KG1 (cell line): ENCODE measurements at places on chromosomes 11 and 22.

DNA sequence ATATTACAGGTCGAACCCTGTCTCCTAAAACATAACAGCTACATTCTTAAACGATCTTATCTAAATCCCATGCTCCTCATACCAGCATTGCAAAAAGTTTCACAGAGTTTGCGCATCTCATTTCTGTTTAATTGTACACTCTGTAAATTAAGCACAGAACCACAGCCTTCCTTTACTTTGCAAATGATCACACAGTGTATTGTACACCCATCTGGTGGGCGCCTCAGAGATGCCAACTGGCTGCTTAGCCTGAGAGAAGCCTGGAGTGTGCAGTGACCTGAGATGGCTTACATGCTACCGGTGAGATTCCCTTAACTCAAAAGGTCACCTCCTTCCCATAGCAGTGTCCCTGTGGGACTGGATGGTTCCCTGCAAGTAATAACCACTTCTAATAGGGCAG, 1077.3 kb downstream of the OPCML start:
- no peak for DNase-seq

- no peak for DNase-seq
These were observed 11.3 kb upstream of the RHOD start for GRCh38 chr11:67045314-67045713.

DNA sequence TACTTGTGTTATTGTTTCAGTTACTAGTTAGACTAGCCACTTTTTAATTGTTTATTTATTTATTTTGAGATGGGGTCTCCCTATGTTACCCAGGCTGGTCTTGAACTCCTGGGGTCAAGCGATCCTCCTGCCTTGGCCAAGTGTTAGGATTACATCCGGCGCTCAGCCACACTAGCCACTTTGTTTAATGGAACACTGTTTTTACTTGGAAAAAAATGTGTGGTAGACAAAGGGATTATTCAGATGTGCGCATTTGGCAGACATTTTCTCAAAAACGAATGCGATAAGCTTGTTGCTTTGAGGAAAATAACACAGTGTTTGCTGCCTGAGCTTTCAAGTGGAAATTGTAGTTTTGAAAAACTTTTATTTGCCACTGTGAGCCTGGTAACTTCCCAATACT, 51.0 kb downstream of the CTNND1 start:
- DNase-seq = no peak

DNA sequence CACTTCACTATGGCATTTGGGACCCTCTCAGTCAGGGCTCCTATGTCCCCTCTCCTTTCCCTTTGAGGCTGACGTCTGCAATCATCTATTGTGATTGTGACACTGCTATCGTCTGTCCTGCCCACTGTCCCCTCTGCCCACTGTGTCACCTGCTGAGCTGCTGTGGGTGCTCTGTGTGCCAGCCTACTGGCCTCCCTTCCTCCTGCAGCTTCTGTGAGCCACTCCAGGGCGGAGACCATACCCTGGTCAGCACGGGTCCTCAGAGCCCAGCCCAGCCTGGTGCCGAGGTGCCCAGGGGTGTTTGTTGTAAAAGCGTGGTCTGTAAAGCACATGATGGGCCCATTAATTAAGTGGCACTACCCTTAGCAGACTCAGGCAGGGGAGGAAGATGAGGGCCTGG, 29.4 kb downstream of the MPPED1 start:
- DNase-seq = no peak

GRCh38 chr11:12693479-12694182, 19.4 kb downstream of the TEAD1 start:
- no peak for DNase-seq

DNA sequence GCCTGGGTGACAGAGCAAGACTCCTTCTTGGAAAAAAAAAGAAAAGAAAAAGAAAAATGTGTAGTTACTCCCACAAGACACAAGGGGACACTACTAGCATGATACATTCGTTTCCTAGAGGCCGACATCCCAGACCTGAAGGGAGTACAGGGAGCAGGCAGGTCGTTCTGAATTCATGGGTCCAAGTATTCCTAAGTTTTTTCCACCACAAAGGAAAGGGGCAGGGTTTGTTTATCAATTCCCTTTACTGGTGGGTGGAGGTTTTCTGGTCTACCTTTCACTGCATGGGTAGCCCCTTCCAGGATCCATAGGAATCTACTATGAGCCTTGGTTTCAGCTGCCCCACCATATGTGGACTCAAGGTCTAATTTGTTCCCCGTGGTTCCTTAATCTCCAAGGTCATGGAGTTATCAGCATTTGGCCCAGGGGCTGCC, 11.8 kb downstream of the TIGD3 start:
- peak; percentile 42 for DNase-seq

- no peak for DNase-seq
These were observed 8.6 kb downstream of the KCNQ1 start for GRCh38 chr11:2453436-2453835.
